Astrocyte of the cerebellum (primary cell): ENCODE measurements at places on chromosomes 7 and 10.
A peak's percentile ranks its signal among the peaks of the same experiment; 100 is the strongest.

- DNase-seq = no peak
Observed at GRCh38 chr7:145105561-145105960, 269.7 kb upstream of the TPK1 start.

- peak; percentile 48 for DNase-seq
Observed at GRCh38 chr10:121886997-121887622, 40.7 kb downstream of the ATE1 start.

DNA sequence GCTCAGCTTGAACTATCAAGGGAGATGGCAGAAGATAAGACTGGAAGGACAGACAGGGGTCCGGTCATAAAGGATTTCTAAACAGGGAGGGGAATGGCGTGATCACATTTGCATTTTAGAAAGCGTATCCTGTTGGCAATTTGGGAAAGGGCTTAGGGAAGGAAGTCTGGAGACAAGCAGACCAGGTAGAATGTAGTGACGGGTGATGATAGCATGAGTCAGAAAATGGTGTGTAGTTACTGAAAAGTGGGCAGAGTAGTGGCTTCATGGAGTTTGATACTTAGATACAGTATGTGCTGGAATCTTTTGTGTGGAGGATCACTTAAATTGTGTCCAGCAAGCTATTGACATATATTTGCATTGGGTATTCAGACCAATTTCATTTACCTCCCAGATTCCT, 61.2 kb downstream of the LRGUK start:
- no peak for DNase-seq

- no peak for DNase-seq
Observed at GRCh38 chr10:6977398-6978186, 397.5 kb upstream of the PRKCQ start.

DNA sequence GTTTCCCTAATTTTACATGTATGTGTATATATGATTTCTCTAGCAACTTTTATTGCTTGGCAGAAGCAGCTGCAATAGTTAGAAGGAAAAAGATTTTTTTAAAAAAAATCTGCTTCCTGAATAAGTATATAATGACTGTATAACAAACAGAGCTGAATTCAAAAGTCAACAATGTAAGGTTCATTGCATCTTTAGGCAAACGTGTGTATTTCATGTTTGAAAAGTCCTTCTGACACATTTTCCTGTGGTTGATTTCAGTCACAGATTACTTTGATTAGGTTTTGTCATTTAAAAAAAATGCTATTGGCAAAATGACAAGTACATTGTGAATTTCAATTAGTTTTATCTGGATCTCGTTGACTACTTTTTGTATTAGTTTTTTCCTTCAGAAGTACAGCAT, 231.0 kb downstream of the CSTF2T start:
- peak; percentile 6 for DNase-seq

DNA sequence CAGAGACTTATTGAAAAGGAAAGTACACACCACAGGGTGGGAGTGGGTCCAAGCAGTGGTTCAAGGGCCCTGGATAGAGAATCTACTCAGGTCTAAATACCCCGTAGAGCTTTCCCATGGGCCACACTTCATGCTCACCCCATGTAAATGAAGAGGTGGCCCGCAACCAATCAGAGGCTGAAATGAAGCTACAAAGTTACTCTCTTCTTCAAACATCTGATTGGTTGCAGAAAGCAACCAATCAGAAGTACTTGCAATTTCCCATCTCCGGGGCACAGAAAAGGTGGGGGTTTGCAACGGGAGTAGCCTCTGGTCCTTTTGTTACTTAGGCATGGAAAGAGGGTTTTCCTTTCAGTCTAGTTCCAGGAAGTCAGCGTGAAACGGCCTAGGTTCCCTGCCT, 15.2 kb upstream of the GALNTL5 start:
- no peak for DNase-seq

DNA sequence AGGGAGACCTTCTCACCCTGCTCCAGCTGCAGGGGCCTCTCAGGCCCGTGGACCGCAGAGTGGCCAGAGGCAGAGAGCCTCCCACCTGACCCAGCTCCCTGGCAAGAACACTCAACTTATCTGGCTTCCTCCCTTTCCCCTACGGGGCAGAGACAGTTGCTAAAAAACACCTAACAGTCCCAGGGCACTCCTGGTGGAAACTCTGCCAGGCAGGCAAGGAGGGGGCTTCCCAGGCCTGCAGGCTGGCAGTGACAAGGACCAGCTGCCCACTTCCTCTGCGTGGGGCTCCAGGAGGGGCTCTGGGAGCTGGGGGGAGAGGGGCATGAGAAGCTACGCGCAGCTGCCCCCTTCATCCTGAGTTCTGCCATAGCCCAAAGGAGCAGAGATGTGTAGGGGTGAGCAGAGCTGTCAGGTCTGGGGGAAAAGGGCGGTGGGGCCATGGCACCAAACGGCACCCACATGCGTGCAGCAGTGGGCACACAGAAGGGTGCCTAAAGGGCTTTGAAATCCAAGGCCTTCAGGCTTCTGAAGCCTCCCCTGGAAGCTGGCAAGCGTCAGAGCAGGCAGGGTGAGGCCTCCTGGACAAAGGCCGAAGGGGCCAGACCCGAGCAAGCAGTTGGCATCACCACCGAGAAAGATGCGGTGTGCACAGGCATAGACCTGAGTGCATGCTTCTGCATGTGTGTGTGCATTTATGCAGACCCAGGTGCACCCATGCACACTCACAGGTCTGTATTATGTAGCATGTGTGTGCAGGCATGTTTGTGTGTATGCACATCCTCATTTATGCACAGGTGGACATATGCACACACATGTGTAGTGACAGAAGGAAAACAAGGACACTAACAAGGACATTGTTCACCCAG, 14.4 kb downstream of the SPOCK2 start:
- no peak for DNase-seq

- no peak for DNase-seq
Observed at GRCh38 chr10:25747084-25747483, 186.9 kb upstream of the MYO3A start.

DNA sequence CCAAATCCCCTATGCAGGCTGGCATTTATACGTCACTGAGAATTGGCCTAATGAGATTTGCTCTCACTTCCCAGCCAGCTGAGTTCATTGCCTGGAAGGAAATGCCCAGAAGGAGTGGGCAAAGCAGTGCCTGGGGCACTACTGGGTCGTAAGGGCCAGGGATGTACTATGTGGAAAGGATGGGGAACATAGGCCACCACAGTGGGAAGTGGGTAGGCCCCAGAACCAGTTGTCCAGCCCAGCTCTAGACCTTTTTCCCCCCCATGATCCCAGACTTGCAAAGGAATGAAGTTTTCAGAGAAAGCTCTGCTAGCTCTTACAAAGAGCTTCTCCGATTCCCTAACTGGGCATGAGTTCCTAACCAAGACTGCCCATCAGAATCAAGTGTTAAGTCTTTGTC, 13.9 kb downstream of the TRPV5 start:
- DNase-seq = no peak

GRCh38 chr7:184294-185264, 7.8 kb upstream of the FAM20C start:
- DNase-seq = no peak

- no peak for DNase-seq
Observed at GRCh38 chr7:139692723-139693122, 85.1 kb downstream of the HIPK2 start.

GRCh38 chr10:123521076-123521475, 145.1 kb upstream of the GPR26 start:
- no peak for DNase-seq

- no peak for DNase-seq
Observed at GRCh38 chr10:83248106-83248631, 891.1 kb upstream of the GHITM start.

DNA sequence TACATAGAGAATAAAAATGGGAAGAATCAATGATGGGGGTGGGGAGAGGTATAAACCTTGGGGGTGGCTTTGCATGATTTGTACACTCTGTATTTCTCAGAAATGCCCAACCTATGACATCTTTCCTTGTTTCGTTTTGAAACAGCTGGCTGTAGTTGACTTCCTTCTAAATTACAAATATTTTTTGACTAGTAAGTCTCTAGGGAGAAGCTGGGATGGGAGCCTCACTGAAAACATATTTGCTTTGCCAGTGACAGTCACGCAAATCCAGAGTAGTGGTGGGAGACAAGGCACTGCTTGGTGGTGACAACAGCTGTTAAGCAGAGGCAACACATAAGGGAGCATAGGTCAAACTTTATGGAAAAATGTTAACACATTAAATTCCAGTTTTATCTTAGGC, 440.5 kb downstream of the SEMA3D start:
- DNase-seq = no peak

GRCh38 chr10:75492173-75492925, 60.9 kb downstream of the LRMDA start:
- DNase-seq = no peak

DNA sequence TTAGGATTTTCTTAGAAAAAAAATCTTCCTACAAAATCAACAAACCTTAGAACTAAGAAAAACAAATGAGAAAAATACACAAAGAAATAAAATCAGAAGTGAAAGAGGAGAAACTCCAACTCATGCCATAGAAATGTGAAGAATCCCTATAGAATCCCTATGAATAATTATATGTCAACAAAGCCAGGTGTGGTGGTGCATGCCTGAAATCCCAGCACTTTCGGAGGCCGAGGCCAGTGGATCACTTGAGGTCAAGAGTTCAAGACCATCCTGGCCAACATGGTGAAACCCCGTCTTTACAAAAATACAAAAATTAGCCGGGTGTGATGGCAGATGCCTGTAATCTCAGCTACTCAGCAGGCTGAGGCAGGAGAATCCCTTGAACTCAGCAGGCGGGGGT, 27.1 kb downstream of the ACSM6 start:
- peak; percentile 36 for DNase-seq

GRCh38 chr7:80428161-80429054, 83.5 kb downstream of the GNAT3 start:
- DNase-seq = peak; percentile 62

GRCh38 chr10:119962837-119963236, 70.3 kb downstream of the SEC23IP start:
- DNase-seq = no peak

DNA sequence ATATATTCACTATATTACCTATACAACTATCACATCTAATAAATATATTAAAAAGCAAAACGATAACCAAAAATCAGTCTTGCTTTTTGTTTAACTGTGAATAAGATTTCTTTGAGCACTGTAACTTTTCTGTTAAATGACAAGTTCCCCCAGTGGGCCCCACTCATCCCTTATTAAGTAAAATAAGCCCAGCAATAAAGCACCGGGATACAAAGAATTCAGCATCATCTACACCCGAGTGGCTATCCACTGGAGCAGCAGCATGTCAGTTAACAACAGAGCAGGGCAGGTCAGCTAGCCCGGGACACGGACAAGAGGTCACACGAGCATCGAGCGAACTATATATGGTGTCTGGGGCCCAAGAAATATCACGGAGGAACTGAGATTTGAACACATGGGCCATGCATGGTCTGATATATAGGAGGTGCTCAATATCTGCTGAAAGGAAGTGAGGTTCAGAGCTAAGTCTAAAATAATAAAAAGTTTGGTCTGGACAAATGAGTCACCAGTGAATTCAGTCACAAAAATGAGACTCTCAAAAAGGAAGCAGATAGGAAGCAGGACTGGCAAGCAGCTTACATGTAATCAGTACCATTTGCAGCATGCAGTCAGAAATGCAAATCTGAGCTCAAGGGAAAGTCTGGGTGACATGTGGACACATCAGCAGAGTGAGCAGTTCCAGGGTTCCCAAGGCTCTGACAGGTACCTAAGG, 4.1 kb downstream of the ERCC6 start:
- DNase-seq = peak; percentile 5

DNA sequence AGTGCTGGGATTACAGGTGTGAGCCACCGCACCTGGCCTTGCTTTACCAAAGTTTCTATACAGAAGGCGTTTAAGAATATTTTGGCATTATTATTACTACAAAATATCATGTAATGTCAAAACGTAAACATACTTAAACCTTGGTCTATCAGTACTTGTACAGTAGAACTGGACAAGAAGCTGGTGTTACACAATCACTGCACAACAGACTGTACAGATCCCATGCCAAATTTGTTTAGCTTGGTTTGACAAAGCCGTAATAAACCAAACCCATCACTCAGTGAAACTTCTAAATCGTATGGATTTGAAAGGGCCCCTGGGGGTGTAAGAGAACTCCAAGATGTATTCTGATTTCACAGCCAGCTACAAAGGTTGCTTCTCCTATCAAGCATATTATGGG, 51.8 kb upstream of the RHEB start:
- DNase-seq = no peak

DNA sequence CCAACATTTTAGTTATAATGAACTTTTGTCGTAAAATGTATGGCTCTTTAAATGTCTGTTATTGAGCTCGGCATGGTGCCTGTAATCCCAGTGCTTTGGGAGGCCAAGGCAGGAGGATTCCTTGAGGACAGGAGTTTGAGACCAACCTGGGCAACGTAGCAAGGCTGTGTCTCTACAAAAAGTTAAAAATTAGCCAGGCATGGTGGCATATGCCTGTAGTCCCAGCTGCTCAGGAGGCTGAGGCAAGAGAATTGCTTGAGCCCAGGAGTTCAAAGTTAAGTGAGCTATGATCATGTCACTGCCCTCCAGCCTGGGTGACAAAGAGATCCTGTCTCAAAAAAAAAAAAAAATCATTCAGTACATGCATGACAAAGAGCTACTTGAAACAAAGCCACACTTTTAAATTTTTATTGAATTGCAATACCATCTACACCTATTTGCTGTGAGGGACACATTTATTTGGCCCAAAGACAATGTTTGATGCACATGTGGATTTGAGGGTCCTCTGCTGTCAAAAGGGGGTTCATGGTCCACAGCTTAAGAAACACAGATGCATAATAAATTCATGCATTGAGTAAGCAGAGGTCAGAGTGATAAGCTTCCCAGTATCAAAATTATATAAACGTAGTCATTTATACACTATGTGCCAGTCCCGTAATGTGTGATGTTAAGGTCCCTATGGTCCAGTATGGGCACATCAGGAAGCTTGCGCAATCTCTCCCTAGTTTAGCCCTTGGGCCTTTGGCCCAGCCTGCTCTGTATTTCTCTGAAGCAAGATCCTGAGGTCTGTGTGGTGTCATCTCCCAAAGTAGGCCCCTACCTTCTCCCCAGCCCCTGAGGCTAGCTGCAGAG, 4.4 kb upstream of the MALSU1 start:
- DNase-seq = no peak

GRCh38 chr7:94178230-94178629, 174.1 kb upstream of the BET1 start:
- DNase-seq = no peak

GRCh38 chr7:158519633-158520174, 67.9 kb downstream of the PTPRN2 start:
- DNase-seq = no peak
